ENCODE measurements at places on chromosomes 2 and 18. TPM values are rescaled to one million over a fixed set of nuclear protein-coding genes. Genes with fewer than 3 reads are reported as not detected.

GRCh38 chr18:378079-378478 is 110.2 kb upstream of the THOC1 start:
- peaks cover 8% of the 10 kb centered on the region for H3K4me1 ChIP-seq
- H3K36me3 ChIP-seq = no peaks in the 10 kb centered on the region
- peaks cover 28% of the 10 kb centered on the region for H3K27me3 ChIP-seq

- no peak for DNase-seq
- H3K36me3 ChIP-seq = peaks cover 2% of the 10 kb centered on the region
- no peak overlapping the region for H3K4me3 ChIP-seq
- H3K27ac ChIP-seq = no peak overlapping the region
- no peaks in the 10 kb centered on the region for H3K27me3 ChIP-seq
Observed at GRCh38 chr2:45973426-45973825, 322.0 kb downstream of the PRKCE start.

DNA sequence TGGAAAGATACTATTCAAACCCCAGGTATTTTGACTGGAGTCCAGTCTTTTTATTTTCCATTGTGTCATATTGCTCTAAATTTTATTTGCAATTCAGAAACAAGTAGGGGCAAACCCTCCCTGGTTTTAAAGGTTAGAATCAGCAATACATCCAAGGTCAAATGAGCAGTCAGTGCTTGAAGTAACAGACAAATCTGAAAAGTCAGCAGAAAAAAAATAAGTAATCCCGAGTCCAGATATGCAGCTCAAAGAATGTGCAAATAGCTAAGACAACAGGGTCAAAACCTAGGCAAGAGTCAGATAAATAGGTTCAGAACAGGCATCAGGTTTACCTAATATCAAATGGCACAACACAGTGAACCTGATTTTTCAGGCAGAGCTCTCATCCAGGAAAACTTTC is 367.0 kb downstream of the STK39 start:
- no peaks in the 10 kb centered on the region for H3K4me1 ChIP-seq
- no peak for DNase-seq
- H3K27ac ChIP-seq = no peak overlapping the region

DNA sequence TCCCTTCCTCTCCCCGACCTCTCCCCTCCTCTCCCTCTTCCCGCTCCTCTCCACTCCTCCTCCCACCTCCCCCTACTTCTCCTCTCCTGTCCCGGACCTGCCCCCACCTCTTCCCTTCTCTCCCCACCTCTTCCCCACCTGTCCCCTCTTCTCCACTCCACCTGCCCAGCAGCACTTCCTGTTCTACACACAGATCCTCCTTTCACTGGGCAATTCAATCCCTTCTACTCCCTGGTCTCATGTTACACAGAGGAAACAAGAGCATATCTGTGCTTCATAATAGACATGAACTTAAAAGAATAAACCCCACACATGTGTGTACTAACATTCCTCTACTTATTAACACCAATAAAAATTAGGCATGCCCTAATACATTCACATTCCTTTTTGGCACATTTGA is 34.8 kb downstream of the TIMM21 start:
- DNase-seq = no peak
- peaks cover 13% of the 10 kb centered on the region for H3K27me3 ChIP-seq
- H3K4me1 ChIP-seq = peaks cover 1% of the 10 kb centered on the region
- no peak overlapping the region for H3K4me3 ChIP-seq
- H3K36me3 ChIP-seq = no peaks in the 10 kb centered on the region

DNA sequence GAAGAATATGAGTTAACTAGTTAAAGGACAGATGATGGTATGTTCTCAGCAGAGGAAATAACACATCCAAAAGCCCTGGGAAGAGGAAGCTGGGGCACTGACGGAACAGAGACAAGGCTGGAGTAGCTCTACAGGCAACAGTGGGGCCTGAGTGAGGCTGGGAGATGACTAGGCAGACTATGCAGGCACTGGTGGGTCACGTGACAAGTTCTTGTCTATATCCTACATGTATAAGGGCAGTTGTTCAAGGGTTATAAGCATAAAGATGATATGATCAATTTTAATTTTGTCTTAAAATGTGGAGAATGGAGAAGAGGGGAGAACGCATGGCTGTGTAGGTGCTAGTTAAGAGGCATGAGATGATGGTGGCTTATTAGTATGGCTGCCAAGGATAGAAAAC is 68.6 kb downstream of the KCNS3 start:
- no peaks in the 10 kb centered on the region for H3K36me3 ChIP-seq
- no peak for DNase-seq
- H3K27me3 ChIP-seq = peaks cover 17% of the 10 kb centered on the region
- H3K27ac ChIP-seq = no peak overlapping the region
- no peak overlapping the region for H3K4me3 ChIP-seq
- no peaks in the 10 kb centered on the region for H3K4me1 ChIP-seq

Gene NT5C1B
- total RNA-seq = not detected

Gene DNER
- not detected for total RNA-seq

Gene PAX8
- total RNA-seq = 1.6 TPM

Gene GPR35
- total RNA-seq = 8.9 TPM

Gene ACKR3
- total RNA-seq = 6.1 TPM

Gene ALPI
- total RNA-seq = not detected

Measured in naive thymus-derived CD8-positive, alpha-beta T cell (primary cell).